ENCODE measurements at places on chromosomes 12 and 14.

DNA sequence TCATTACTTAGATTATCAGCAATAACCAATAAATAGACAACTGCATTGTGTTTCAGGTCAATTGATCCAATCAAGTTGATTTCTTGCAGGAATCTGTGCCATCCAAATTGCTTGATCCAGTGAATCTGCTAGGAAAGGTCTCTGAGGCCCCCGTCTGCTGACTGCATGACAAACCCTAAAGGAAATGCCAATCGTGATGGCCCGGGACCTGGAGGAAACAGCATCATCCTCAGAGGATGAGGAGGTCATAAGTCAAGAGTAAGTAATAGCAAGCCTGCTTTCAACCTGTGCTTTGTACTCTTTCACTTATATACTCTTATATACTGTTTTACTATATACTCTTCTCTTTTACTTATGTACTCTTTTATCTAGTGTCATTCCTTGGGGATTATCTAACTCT, 1.9 kb downstream of the TTLL5 start:
- DNase-seq, result no peak

- DNase-seq, result no peak
Measured at GRCh38 chr14:99347561-99347960, 75.6 kb upstream of the BCL11B start.

DNA sequence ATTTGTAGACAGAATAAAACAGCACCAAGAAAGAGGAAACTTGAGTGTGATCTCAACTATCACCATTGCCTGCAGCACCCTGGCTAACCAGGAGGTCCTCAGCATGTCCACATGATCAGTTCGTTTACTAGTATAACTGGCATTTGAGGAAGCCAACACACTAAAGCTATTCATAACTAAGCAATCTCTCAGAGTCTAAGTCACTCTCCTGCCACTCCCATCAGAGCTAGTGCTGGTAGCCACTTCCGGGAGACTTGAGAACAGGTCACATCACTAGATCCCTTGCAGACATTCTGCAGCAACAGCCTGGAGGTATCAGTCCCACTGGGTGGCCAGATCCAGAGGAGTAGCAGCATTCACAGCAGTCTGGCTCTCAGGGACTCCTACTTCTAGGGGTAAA, 352.9 kb upstream of the OR4E1 start:
- DNase-seq, result no peak

DNA sequence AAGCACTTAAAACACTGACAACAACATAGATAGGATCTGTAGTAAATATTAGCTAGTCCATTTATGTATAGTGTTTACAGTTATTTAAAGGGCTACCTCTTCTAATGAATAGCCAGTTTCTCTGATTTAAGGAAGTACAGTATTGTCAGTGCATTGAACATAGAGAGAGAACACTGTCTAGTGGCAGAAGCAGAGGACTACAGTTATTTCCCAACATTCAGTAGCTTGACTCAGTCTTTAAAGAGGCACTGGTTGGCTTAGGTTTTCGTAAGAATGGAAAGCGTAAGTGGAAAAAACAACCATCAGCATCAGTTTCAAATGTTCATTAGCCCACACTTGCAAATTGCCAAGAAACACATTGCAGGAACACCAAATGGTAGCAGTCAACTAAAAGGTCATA, 125.0 kb upstream of the HMGA2 start:
- DNase-seq, result no peak

DNA sequence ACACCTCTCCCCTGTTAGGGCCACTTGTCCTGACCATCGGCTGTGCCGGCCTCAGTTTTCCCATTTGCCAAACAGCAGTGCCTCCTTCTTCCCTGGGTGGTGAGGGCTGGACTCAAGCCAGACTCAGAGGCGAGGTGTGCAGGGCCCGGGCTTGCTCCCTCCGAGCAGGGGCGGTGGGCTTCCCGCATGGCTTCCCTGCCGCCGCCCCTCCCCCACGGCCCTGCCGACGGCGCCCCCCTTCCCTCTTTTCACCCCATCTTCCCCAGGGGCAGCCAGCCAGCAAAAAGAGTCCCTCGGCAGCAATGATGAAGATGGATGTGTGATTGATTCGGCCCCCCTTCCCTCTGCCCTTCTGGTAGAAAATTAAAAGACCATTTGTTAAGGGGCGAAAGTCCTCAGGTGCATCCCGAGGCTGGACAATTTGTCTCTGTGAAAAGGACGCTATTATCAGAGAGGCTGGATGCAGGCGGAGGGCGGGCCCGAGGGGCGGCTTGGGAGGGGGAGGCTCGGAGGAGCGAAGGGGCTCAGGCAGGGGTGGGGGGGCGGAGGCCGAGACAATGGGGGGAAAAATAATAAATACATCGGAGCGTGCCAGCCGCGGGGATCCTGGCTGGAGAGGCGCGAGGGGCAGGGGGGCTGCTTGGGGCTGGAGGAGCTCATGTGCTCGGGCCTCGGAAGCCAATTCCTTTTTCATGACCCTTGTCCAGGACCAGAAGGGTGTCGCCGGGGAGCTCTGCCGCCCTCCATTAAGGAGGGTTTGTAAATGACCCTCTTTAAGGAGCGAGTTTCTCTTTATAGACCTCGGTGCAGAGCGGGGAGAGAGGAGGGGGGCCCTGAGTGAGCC, 48.0 kb upstream of the LHX5 start:
- no peak for DNase-seq

DNA sequence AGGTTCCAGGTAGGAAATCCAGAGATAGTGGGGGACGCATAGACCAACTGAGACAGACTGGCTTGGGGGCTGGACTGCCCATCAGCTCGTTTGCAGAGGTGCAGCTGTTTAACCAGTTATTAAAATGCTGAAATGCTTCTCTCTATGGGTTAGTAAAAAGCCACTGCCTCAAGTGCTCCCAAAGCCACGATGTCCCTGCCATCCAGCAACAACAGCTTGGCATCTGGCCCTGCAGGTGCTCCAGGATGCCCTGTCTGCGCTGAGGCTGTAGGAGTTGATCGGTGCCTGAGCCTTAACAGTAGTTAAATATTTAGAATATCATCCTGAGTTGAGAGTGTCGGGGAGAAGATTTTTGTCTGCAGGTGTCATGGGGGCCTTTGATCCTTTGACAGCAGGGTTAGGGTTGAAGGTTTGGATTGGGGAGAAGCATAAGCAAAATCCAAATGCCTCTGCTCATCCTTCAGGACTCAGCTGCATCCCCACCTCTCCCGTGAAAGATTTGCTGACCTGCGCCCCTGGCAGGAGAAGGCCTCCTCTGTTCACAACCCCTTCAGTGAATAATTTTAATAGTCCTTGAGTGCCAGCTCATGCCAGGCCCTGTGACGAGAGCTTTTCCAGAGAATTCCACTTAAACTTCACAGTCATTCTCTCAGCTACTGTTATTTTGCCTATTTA, 127.3 kb upstream of the PWP1 start:
- no peak for DNase-seq

GRCh38 chr12:122687086-122687485, 16.1 kb downstream of the HCAR2 start:
- peak; percentile 57 for DNase-seq

DNA sequence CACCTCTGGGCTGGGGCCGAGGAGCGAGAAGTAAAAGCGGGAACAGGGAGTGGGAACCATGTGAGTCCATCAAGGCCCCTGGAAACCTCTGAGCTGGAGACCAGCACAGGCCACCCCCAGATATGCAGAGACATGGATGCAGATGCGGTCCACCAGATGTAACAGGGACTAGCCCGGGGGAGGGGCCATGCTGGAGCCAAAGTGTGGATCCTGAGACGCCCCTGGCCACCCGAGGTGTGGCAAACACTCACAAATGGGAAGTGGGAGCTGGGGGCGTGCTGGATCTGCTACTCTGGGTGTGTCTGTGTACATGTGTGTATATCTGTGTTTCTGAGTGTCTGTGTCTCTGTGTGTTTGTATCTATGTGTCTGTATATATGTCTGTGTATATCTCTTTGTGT, 12.8 kb downstream of the MYL2 start:
- no peak for DNase-seq

DNA sequence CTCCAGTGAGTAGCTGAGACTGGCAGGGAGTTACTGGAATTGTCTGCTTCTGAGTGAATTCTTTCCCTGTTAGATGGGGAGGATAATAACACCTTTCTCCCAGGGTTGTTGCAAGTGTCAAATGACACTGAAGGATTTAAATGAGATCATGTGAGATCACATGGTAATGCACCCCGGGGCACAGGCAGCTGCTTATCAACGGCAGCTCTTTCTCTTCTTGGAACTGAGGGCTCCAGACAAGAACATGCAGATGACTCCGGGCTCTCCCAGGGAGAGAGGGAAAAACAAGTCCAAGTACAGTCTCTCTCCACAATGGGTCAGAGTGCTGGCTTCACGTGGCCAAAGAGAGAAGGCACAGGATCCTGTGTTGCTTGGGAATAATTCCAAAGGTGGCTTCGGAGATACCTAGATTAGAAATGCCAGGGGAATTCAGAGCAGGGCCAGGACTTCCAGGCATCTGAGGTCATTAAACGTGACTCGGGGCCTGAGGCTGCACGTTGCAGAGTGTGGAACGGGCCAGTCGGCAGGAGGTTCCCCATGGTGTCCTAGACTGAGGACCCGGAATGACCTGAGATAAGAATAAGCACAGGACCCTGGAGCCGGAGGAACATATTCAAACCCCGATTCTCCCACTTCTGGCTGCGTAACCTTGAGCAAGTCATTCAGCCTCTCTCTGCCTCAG, 109.2 kb downstream of the PRMT8 start:
- no peak for DNase-seq

- DNase-seq, result no peak
Measured at GRCh38 chr12:5430641-5431603, 986 bp upstream of the NTF3 start.

DNA sequence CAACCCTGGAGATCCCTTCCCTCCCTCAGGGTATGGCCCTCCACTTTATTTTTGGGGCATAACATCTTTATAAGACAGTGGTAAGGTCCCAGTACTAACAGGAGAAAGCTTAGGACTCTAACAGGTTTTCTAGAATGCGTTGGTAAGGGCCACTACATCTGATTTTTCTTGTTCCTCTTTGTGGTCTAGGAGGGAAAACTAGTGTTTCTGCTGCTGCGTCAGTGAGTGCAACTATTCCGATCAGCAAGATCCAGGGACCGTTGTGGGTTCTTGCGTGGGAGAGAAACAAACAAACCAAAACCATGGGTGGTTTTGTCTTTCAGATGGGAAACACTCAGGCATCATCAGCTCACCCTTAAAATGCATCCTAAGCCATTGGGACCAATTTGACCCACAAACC, 123.6 kb upstream of the SLC16A7 start:
- DNase-seq, result no peak

GRCh38 chr14:105078294-105078693, 13.1 kb upstream of the GPR132 start:
- DNase-seq, result no peak

DNA sequence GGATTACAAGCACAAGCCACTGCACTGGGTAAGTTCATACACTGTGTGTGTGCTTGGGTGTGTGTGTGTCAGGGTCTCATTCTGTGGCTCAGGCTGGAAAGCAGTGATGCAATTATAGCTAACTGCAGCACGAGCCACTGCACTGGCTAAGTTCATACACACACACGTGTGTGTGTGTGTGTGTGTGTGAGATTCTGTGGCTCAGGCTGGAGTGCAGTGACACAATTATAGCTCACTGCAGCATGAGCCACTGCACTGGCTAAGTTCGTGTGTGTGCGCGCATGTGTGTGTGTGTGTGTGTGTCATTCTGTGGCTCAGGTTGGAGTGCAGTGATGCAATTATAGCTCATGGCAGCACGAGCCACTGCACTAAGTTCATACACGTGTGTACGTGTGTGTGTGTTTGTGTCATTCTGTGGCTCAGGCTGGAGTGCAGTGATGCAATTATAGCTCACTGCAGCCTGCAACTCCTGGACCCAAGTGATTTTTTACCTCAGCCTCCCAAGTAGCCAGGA, 85.4 kb downstream of the HECTD1 start:
- no peak for DNase-seq

GRCh38 chr14:32940066-32940651, 1.5 kb downstream of the NPAS3 start:
- DNase-seq, result no peak

GRCh38 chr12:106006382-106006781, 132.4 kb downstream of the NUAK1 start:
- no peak for DNase-seq

- DNase-seq, result no peak
Measured at GRCh38 chr12:27840229-27840999, 60.4 kb upstream of the MANSC4 start.

DNA sequence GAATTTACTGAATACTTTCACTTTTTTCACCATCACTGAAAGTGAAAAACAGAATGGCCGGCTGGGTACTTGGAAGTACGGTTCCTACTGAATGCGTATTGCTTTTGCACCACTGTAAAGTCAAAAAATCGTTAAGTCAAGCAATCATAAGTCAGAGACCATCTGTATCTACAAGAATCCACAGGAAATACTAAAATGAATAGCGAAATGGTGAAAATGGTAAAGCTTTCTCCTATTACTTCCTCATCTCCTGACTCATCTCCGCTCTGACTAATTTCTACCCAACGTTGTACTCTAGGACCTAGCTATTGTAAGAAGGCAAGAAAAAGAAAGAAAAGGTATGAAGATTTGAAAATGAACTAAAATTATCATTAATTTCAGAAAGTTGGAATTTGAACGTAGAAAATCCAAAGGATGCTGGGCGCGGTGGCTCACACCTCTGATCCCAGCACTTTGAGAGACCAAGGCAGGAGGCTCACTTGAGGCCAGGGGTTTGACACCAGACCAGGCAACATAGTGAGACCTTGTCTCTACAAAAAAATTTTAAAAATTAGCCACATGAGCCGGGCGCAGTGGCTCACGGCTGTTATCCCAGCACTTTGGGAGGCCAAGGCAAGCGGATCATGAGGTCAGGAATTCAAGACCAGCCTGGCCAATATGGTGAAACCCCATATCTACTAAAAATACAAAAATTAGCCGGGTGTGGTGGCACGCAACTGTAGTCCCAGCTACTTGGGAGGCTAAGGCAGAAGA, 5.3 kb upstream of the CDCA4 start:
- no peak for DNase-seq

- DNase-seq, result no peak
Measured at GRCh38 chr12:95238150-95238549, 20.5 kb downstream of the VEZT start.

- no peak for DNase-seq
Measured at GRCh38 chr12:66587912-66588311, 91.0 kb downstream of the GRIP1 start.

DNA sequence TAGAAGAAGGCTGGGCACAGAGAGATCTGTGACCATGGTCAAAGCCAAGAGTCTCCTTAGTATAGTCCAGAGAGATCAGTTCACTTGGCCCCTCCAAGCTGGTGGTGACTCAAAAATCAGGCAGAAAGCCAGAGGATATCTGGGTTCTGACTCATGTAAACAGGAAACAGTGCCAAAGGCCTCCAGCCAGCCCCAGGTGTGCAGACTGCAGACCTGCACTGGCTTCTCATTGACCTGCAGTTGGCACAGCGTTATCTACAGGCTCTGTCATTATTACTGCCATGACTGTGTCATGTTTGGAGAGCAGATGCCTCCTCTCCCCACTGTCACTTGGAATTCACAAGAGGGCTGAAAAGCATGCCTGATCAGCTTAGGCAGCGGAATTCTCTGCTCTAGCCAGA, 295.7 kb upstream of the PRKD1 start:
- peak; percentile 29 for DNase-seq

- peak; percentile 24 for DNase-seq
Measured at GRCh38 chr14:81302638-81303037, 81.9 kb upstream of the GTF2A1 start.
